ENCODE measurements at places on chromosomes 6 and 20.
A peak's percentile ranks its signal among the peaks of the same experiment; 100 is the strongest.

DNA sequence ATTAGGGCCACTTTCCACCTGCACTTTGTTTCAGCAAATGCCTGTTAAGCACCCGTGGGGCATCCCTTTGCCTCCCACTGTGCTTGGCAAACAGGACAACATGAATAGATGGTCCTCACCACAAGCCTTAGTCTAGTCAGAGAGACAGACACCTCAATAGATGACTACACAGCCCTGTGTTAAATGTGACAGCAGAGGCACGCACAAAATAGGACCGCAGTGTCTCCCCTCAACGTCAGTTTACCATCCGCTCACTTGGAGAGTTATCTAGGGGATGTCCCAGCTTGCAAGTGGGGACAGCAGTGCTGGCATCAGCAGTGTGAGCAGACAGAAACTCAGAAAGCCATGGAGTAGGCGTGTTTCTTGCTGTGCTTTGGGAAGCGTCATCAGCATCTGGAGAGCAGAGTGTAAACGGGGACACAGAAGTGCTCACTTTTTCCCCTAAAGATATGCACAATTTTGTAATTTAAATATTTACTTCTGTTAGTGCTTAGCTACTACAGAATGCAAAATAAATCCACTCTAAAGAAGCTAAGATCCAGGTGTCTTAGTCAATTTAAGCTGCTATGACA is 66.0 kb upstream of the TXNDC5 start:
- DNase-seq: no peak

DNA sequence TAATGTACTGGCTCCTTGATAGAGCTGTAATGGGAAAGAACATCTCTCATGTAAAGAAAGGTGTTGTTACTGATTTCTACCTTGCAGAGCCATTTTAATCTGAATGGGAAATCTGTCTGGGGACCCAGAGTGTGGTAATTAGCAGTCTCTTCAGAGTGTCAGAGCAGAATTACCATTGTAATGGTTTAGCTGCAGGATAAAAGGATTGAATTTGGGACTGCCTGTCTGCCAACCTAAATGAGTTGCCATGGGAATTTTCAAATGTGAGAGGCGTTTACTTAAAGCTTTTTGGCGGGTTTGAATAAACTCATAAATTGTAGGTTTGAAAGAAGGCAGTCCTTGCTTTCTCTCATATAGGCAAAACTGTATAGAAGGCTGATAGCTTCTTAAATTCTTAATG is 128.8 kb downstream of the QKI start:
- DNase-seq: no peak

GRCh38 chr20:45867136-45867818 is 9.9 kb downstream of the ZSWIM3 start:
- DNase-seq: no peak

DNA sequence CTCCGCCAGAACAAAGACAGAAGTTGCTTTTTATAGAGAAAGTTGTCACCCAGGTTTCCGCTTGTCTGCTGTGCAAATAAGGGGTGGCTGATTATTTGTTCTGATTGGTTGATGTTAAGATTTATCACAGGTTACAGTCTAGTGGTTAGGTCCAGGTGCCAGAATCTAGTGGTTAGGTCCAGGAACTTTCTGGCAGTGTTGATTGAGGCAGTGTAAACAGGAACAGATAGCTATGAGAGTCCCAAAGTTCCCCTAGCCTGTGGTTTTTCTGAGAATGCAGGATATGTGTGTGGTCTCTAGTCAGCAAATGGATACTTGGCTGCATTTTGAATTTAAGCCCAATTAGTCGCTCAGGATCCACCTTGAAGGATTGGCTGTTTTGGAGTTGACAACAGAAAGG is 148.0 kb downstream of the TMEM200A start:
- DNase-seq: no peak

DNA sequence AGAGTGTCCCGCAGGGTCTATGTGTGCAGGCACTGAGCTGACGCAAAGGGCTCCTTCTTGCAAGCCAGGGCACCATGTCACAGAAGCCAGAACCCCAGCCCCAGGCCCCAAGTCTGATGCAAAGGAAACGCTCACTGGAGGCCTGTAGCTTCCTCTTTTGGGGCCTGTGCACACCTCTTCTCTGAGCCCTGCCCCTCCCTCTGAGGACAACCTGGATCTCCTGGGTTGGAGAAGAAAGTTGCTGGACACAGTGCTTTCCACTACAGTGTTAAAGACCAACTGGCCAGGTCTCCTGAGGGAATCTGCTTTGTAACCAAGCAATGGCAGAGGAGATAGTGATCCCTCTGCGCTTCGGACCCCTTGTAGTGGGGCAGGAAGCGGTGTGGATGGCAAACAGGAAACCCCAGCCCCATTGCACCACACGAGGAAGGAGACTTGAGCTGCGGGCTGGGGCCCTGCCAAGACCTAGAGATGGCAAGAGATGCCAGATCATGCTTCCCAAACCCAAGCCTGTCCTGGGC is 90.0 kb downstream of the PRND start:
- no peak for DNase-seq

GRCh38 chr6:1952740-1953360 is 292.6 kb downstream of the GMDS start:
- no peak for DNase-seq

DNA sequence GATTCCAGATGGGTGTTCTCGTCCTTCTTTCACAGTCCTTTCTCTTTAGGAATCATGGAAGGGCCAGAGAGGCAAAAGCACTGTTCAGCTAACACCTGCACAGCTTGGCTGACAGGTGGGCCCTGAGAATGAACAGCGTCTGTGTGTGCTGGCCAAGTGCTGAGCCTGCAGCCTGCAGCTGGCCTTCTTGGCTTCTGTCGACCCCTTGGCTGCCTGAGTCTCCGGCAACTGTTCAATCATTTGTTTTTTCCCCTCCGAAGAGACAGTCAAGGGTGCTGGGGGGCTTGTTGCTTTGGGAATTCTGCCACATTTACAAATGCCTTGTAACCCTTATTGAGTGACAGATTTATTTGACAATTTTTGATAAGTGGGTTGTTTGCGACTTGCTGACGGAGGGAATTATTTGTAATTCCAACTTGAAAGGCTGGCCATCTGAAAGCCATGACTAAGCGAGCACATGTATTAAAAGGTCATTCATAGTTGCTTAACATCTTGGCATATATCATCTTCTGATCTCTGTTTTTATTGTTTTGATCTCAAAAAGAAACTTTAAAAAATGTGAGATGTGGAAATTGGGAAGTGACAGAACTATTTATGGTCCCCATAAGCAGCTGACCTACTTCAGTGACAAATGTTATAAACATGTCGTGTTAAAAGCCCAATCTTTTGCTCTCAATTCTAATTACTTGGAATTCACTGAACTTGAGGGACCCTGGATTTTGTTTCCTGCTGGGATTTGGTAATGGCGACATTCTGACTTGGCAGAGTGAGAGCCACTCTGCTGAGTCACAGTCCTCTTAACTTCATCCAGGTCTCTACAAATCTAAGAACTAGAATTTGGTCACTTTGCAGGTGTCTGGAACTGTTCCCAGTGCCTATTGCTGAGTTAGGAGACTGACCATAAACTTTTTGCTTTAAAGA is 41.9 kb upstream of the FERMT1 start:
- DNase-seq: peak; percentile 20
